GM23248 (cell line): ENCODE measurements at places on chromosomes 16 and 17.

GRCh38 chr17:19411631-19412030 is 599 bp downstream of the RNF112 start:
- peak; percentile 28 for DNase-seq

GRCh38 chr16:10562361-10562899 is 18.0 kb downstream of the EMP2 start:
- DNase-seq, result no peak

DNA sequence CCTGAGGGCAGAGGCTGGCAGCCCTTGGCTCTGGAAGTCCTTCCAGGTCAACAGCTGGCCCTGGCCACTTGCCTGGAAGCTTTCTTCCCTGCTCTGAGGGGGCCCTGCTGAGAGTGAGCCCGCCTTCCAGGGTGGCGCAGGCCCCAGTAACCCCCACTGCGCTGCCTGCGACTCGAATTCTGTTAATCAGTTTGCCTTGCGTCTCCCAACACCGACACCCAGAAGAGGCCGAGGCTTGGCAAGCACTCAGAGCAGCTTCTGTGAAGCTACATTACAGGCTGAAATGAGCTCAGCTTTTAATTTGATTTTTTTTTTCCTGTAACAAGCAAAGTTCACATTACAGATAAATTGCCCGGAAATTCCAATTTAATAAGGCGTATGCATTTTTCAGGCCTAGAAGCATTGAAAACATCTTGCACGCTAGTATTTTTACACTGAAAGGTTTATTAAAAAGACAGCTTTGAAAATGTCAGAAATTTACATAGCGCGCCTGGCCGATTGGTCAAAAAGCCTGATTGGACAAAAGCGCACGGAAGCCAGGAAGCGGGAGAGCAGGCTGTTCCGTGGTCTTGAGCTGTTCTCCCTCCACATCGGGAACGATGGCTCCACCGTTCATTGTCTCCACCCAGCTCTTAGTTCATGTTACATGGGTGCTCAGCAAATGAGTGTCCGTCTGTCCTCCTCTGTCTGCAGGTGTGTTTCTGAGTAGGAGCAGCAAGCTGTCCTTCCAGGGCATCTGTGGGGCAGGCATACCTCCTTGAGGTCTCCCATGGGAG is 65.5 kb upstream of the HSBP1 start:
- DNase-seq, result no peak

- peak; percentile 94 for DNase-seq
Observed at GRCh38 chr16:9102379-9102778, 10.9 kb downstream of the HAPSTR1 start.

DNA sequence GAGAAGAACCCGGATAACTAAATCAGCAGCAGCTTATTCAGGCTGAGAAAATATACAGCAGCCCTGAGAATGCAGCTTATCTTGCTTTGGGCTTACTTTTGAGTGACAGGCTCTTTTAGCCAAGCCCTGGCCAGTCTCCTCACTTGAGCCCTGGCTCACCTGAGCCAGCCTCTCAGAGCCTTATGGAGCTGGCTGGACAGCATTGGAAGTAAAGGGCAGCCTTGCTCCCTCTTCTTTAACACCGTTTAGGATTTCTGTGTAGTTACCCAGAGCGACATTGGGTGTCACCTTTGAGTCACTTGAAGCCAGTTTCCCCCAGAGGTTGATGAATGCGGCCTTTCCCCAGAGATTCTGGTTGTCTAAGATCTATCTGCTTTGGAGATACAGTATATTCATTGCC is 7.7 kb upstream of the NPIPB2 start:
- peak; percentile 71 for DNase-seq

DNA sequence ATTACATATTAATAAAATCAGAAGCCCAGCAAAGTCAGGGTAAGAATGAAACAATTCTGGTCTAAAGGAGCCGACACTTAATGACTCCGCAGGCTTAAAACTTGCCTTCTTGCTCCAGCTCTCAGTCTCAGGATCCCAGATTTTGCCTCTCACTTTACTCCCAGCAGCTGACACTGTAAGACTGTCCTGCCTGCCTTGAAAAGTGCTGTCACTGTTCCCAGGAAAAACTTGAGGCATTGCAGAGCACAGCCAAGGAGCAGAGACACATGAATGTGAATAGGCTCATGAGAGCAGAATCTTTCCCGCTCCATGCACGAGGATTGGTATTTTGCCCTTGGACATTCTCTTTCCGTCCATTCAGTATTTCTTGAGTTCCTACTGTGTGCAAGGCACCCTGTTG is 457.6 kb upstream of the ZFHX3 start:
- no peak for DNase-seq

GRCh38 chr17:54982399-54982798 is 13.8 kb downstream of the STXBP4 start:
- DNase-seq, result peak; percentile 19

- no peak for DNase-seq
Observed at GRCh38 chr16:48176635-48177408, 21.0 kb upstream of the ABCC12 start.

- no peak for DNase-seq
Observed at GRCh38 chr16:58665200-58665599, 19.4 kb downstream of the SLC38A7 start.

DNA sequence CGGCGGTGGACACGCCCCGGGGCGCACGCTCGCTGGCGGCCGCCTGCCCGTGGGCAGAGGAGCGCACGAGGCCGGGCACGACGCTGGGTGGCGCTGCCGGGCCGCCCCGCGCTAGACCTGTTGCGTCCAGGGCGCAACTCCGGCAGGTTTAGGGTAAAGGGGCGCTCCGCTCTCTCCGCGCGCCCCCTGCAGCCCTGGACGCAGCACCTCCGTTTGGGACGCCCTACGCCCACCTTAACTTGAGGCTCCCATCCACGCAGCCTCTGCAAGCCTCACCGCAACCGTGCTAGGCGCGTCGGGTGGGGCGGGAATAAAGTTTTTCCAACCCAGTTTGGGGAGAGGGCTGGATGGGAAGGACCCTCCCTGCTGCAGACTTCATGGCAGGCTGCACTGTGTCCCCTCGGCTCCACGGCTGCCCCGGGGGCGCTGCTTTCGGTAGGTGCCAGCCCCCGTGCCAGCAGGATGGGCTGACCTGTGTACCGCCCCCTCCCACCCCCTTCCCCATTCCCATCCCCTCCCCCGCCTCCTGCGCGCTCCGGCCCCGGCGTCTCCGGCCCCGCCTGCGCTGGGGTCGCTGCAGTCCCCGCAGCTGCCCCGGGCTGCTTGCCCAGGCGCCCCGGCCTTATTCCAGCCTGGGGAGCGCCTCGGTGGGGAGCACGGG is at the start of gene SYT17:
Gene SYT17 (plus strand): TSS at position 531 of the 661 bp plus-strand sequence. CDS start 407 bp downstream, outside the sequence.
- DNase-seq, result peak; percentile 83

DNA sequence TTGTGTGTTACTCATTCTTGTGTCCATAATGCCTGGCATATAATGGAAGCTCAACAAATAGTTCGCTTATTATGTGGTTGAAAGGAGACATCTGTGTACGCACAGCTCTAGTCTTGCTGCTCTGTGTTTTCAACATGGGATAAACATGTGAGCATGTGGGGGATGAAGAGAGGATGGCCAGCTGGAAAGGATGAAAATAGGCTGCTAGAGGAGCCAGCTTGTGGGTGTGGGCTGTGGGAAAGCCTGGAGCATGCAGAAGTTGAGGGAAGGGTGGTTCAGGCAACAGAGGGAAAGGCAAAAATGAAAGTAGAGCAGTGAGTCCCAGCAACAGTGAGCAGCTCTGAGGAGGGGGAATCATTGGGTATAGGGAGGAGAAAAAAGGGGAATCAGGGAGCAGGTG is 324.6 kb upstream of the CDH11 start:
- no peak for DNase-seq
